LHCN-M2 (cell line): ENCODE measurements at places on chromosomes 4 and X. TPM values are rescaled to one million over a fixed set of nuclear protein-coding genes. Genes with fewer than 3 reads are reported as not detected.

Gene CCSER1
- not detected in 2 replicates for total RNA-seq

Gene EVC
- total RNA-seq, result 168 and 219 TPM in 2 replicates

Gene PF4V1
- not detected in 2 replicates for total RNA-seq

Gene PRDM5
- total RNA-seq, result 15.5 and 16.5 TPM in 2 replicates

Gene TMSB15B
- 6.8 and 8.1 TPM in 2 replicates for total RNA-seq

Gene BEX5
- not detected in 2 replicates for total RNA-seq

Gene POLN
- total RNA-seq, result 1.9 and 2.1 TPM in 2 replicates

Gene GASK1B
- 54.4 and 60.4 TPM in 2 replicates for total RNA-seq

Gene NSDHL
- 14.1 and 15.6 TPM in 2 replicates for total RNA-seq

Gene GIMD1
- total RNA-seq, result not detected in 2 replicates

Gene GPRASP1
- total RNA-seq, result 1.5 and 2.0 TPM in 2 replicates

Gene TMSB15A
- 14.5 and 20.8 TPM in 2 replicates for total RNA-seq

Gene XG
- total RNA-seq, result 0.06 TPM in 1 of 2 replicates, not detected in the other

Gene CYP4V2
- 22.4 and 27.5 TPM in 2 replicates for total RNA-seq

Gene VEGFD
- not detected in 2 replicates for total RNA-seq

Gene TLL1
- total RNA-seq, result not detected in 2 replicates

Gene L1CAM
- total RNA-seq, result 0.29 and 2.1 TPM in 2 replicates

Gene BCLAF3
- total RNA-seq, result 1.3 and 1.5 TPM in 2 replicates

Gene RTL5
- 1.3 and 1.7 TPM in 2 replicates for total RNA-seq

Gene PPARGC1A
- total RNA-seq, result 0.90 and 0.98 TPM in 2 replicates

Gene ESX1
- total RNA-seq, result not detected in 2 replicates

Gene CT45A1
- not detected in 2 replicates for total RNA-seq
